ENCODE measurements at places on chromosomes 16 and 17.

DNA sequence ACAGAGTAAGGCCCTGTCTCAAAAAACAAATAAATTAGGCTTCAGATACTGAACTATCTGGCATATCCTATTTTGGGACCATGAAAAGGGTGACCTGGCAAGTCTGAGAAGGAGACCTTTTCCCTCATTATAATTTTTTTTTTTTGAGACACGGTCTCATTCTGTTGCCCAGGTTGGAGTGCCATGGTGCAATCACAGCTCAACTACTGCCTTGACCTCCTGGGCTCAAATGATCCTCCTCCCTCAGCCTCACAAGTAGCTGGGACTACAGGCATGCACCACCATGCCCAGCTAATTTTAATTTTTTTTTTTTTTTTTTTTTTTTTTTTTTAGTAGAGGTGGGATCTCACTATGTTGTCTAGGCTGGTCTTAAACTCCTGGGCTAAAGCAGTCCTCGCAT is 37.3 kb downstream of the PLCG2 start:
- no peak for DNase-seq

DNA sequence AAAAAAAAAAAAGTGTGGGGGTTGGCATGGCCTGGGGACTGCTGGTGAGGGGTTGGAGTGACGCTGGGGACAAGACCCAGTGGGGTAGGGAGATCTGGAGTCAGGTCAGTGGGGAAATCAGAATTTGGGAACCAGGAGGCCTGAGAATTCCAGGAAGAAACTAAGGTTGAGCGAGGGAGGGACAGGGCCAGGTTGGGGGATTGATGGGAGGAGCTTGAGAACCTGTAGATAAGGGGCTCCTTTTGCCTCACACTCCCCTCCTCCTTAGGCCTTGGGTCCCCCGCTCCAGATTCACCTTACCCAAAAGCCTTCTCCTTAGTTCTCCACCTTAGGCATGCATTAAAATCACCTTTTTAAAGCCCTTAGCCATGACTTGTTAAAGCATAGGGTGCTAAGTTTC is 8.3 kb upstream of the PYDC1 start:
- no peak for DNase-seq

- DNase-seq: no peak
Observed at GRCh38 chr17:41415833-41416335, 8.5 kb downstream of the KRT37 start.

DNA sequence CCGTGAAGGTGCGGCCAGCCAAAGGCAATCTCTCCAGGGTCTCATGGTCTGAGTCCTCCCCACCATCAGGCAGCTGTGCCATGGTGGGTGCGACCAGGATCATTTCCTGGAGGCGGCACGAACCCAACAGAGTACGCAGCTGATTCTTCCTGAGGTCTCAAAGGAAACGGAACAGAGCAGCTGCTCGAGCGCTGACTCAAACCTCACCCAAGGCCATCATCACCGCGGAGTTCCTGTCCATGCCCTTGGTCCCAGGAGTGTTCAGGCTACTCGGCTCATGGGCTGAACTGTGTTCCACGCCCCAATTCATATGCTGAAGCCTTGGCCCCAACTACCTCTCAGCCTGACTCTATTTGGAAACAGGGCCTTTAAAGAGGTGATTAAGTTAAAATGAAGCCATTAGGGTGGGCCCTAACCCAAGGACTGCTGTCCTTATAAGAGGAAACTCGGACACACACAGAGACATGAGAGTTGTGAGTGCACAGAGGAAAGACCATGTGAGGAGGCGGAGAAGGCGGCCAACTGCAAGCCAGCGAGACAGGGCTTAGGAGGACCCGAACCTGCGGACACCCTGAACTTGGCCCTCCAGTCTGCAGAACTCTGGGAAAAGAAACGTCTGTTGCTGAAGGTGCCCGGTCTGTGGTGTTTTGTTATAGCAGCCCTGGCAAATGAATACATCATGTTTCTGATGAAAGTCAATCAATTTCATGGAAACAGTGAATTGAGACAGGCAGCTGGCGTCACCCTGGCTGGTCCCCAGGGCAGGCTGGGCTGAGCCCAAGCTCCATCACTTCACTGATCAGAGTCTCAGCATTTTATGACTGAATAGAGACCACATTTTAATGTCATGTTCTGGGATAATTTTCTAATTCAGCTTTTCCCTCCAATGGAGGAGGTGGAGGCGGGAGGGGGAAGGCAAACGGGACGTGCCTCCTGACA is 13.7 kb downstream of the MXRA7 start:
- DNase-seq: no peak

DNA sequence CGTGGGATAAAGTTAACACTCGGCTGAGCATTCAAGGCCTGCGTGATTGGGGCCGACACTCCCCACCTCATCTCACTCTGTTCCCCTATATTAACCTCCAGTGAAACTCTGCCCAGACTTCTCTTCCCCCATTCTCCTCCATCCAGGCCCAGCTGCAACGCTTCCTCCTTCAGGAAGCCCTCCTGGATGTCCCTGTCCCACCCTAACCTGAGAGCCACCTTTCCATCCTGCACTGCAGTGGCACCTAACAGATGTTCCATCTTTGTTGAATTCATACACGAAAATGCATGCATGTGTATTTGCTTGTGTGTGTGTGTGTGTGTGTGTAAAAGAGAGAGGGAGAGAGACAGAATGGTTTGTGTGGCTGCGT is 32.6 kb upstream of the SBK1 start:
- no peak for DNase-seq

DNA sequence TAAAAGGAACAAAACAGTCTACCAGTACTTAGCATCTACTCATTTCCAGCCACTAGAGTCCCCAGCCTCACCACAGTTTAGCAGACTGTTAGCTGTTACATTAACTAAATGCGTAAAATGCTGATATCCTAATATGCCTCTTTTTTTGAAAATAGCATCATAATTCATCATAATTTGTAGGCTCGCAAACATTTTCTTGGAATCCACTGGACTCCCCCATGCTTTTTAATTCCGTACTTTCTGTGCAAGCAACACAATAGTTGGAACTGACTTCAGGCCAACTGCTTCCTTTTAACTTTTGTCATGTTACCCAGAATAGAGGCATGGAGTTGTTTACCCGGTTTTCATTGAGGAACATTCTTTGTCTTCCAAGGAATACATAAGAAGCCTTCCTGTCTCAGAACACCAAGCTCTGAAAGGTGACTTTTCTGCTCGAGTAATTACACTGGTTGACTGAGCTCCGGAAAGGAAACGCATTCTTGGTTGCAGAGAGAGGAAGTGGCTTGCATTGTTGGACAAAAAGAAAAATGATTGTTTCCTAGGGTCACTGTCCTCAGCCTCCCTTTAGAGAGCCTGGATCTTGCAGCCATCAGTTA is 30.9 kb upstream of the SEC14L1 start:
- no peak for DNase-seq

- DNase-seq: no peak
Observed at GRCh38 chr16:8963010-8963820, 491 bp downstream of the USP7 start.

- no peak for DNase-seq
Observed at GRCh38 chr17:28944862-28945741, 6.2 kb downstream of the PHF12 start.

- peak; percentile 69 for DNase-seq
Observed at GRCh38 chr17:14780097-14780651, 479.3 kb downstream of the HS3ST3B1 start.

DNA sequence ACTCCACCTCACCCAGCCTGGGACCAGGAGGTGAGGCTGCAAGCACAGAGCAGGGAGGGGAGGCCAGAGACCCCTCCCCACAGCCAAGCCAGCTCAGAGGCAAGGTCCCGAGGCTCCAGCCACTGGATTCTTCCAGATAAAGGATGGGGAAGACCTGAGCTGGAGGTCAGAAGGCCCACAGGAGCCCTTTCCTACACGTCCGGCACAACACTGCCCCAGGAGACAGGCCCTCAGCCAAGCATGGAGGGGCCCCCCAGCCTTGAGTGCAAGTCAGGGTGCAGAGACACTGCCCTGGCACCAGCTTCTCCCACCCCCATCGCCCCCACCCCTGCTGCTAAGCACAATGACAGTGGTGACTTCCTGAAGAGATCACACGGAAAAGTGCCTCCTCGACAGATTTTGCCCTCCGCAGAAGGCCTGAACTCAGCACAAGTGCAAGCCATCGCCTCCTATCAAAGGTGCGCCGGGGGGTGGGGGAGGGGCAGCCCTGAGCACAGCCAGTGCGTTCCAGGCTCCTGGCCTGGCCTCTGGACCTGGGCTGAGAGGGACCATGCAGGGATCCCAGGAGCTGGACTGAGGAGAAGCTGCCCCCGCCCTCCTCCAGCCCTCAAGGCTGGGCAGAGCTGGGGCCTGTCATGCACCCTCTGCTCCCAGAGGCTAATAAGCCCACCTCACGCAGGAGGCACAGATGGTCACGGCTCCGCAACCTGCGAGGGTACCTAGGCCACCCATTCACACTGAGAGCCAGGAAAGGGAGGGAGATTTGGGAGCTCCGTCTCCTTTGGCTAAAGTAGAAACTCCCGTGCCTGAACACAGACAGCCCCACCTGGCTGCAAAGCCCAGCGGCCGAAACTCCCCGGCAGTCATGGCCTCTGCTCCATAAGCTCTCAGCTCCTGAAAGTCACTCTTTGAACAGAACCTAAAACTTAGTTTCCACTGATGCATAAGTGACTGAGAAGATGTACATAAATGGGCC is 2.7 kb downstream of the MAFG start:
- no peak for DNase-seq
